ENCODE measurements at places on chromosomes 1 and 21.

DNA sequence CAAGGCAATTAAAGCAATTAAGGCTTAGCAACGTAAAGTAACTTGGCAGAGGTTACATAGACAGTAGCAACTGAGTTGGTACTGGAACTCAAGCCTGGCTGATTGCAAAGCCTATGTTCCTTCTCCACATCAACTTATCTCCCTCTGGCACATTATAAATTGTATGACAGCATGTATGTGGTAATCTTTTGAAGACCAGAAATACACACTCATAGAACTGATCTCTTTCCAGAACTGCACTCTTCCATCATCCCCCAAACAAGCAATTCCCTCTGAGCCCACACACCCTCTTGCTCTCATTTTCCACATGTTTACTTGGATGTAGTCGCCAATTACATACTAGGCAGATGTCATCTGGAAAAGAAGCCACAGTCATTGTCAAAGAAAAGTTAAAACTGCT is 502.2 kb downstream of the PLPP3 start:
- DNase-seq = peak; percentile 27

- no peak for DNase-seq
Measured at GRCh38 chr1:30962609-30963508, 54.3 kb upstream of the SDC3 start.

- no peak for DNase-seq
Measured at GRCh38 chr1:161223805-161224694, 622 bp upstream of the APOA2 start.

GRCh38 chr1:150544204-150544603 is 5.0 kb upstream of the ADAMTSL4 start:
- no peak for DNase-seq

DNA sequence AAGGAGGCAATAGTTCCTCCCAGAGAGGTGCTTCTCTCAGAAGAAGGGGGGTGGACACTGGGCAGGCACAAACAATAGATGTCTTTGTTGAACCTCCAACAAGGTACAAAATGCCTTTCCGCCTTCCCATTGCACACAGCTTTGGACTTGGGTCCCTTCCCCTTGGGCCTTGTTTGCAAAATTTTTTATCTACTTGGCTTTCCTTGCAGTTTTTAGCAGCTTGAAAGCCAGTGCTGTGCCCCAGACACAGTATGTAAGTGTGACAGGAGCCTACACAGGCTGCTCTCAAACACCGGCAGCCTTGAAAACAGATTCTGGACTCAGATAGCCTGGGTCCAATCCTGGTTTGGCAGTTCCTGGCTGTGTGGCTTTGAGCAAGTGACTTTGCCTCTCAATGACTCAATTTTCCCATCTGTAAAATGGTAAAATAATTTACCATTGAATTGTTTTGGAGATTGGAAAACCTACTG is 43.0 kb downstream of the ELAPOR1 start:
- no peak for DNase-seq

GRCh38 chr1:82264802-82265201 is 464.1 kb downstream of the ADGRL2 start:
- no peak for DNase-seq

- no peak for DNase-seq
Measured at GRCh38 chr1:226762988-226763904, 24.2 kb upstream of the ITPKB start.

GRCh38 chr1:153688736-153689328 is 10.3 kb downstream of the NPR1 start:
- DNase-seq = no peak

- no peak for DNase-seq
Measured at GRCh38 chr1:178652506-178653490, 72.2 kb upstream of the RALGPS2 start.

GRCh38 chr1:3676581-3677470 is 24.5 kb downstream of the TP73 start:
- no peak for DNase-seq

GRCh38 chr1:171206978-171207355 is 21.9 kb downstream of the FMO2 start:
- no peak for DNase-seq

- no peak for DNase-seq
Measured at GRCh38 chr21:45918835-45919447, 62.6 kb upstream of the COL6A1 start.

DNA sequence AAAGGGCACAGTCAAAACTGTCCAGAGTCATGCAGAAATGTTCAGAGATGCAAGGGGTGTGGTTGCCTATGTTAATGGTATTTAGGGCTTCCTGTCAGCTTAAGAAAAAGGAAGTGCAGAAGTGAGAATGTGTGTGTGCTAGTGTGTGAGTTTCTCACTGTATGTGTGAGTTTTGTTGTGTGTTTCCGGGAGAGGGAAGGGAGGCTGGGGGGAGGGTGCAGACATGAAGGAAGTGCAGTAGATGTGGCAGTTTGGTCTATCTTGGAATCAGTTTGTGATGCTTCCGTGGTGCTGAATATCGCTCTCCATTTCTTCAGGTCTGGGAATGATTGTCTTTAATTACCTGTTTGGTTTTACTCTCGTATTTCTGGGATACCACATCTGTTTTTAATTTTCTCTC is 16.5 kb upstream of the ATP6V1G3 start:
- DNase-seq = no peak

DNA sequence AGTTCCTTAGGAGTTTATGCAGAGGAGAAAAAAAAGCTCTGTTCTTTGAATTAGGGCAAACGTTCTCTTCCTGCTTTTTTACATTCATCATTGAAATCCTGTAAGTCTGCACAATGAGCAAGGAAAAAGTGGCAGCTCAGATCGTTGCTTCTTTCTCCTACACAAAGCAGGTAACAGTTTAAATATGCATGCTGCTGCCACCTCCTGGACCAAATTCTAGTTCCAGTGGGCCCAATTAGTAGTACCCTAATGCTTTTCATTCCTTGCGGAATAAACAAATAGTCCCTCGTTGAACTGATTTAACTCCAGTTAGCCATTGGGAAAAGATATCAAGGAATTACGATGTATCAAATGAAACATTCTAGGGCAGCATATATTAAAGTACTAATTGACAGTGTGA is 20.1 kb downstream of the YTHDF2 start:
- no peak for DNase-seq

GRCh38 chr1:151867321-151867720 is 13.8 kb upstream of the THEM5 start:
- no peak for DNase-seq

- no peak for DNase-seq
Measured at GRCh38 chr1:57013522-57013921, 47.7 kb upstream of the C8B start.

DNA sequence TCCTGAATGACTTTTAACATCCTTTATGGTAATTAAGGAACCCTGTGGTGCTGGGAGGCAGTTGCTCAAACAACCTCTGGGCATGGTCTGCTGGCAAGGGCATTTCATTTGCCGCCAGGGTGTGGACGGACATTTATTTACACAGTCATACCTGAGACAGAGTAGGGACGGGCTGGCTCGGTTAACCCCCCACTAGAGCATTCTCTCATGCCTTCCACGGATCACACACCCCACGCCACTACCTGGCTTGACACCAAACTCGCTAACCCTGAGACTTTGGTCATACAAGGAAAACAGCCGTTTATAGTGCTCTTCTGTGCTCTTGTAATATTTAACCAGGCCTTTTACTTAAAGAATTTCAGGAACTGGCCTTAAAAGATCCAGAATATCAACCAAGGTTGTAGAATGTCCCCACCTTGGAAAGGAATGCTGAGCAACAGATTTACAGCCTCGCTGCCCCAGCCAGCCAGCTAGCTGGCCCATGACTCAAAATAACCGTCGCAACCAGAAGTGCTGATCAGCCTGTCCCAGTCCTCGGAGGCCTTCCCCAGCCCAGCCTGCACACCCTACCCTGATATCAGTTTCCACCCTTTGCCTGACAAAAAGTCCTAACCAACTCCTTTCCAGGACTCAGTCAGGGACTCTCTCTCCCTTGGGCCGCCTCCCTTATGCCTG is 6.5 kb upstream of the PDXK start:
- DNase-seq = no peak
